Esophagus squamous epithelium (tissue), 5 donors: ENCODE measurements at places on chromosomes 4 and X.

GRCh38 chr4:4789462-4789861 is 70.0 kb upstream of the MSX1 start:
- DNase-seq: no peak

DNA sequence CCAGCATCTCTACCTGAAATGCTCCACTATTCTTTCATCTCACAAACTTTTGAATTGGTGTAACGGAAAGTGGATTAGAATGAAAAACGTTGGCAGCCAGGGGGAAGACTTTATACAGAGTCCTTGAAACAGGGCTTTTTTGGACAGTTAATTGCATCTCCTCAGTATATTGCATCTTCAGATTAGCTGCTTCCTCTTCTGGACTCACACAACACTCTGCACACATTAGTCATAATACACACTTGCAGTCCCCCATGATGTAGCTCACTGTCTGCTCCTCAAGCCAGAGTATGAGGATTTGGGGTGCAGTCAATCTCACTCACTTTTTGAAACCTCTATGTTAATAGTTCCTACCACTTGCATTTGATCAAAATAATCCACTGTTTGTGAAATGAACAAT is 101.0 kb downstream of the ADGRA3 start:
- no peak for DNase-seq

DNA sequence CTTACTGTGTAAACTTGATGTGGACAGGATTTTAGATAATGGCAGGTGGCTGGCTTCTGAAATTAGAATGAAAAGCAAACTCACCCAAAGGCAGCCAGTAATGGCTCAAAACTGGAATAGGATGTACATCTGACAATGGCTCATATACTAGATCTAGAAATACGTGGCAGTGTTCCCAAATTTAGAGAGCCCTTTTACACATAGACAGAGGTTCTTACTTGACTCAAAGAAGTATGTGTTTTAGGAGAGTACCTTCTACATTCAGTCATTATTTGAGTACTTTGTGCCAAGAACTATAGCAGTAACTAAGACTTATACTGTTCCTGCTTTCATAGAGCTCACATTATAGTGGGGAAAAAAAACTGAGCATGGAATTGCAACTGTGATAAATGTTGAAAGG is 48.0 kb downstream of the UBE2K start:
- DNase-seq: no peak

GRCh38 chr4:120037411-120037810 is 29.2 kb downstream of the MAD2L1 start:
- DNase-seq: no peak

DNA sequence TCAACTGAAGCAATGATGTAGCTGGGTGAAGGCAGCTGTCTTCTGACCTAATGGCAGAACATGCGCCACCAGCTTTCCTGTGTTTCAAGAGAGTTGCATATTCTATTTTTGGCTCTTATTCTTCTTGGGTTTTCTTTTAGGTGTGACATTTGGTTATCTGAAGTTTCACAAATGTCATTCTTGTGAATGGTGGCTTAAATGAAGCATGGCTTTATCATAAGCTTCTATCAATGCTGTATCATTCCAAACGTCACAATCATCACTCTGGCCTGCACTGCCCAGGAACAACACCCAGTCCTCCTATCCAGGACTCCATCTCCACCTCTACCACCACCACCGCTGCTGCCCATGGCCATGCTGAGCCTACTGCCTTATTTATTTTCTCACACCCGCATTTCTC is 69.7 kb upstream of the WWC2 start:
- no peak for DNase-seq

GRCh38 chrX:36501169-36501702 is 506.9 kb upstream of the FAM47C start:
- no peak for DNase-seq

DNA sequence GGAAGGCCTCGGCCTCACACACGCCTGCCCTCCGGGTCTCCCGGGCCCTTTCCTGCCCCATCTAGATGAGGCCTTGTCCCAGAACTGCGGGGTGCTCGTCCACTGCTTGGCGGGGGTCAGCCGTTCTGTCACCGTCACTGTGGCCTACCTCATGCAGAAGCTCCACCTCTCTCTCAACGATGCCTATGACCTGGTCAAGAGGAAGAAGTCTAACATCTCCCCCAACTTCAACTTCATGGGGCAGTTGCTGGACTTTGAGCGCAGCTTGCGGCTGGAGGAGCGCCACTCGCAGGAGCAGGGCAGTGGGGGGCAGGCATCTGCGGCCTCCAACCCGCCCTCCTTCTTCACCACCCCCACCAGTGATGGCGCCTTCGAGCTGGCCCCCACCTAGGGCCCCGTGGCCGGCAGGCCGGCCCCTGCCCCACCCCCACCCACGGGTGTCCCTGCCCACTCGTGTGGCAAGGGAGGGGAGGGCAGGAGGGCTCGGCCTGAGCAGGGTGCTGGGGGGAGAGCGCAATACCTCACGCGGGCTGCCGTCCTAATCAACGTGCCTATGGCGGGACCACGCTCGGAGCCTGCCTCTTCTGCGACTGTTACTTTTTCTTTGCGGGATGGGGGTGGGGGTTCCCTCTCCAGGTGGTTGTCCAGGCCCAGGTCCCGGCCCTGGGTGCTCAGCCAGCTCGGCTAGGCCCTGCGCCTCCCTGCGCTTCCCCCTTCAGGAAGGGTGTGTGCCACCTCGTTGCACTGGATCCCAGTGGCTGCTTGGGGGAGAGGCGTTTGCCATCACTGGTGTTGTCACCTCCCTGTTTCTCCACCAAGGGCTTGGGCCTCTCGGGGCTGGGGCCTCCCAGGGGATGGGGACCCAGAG is 3.1 kb downstream of the DUSP9 start:
- DNase-seq: no peak

DNA sequence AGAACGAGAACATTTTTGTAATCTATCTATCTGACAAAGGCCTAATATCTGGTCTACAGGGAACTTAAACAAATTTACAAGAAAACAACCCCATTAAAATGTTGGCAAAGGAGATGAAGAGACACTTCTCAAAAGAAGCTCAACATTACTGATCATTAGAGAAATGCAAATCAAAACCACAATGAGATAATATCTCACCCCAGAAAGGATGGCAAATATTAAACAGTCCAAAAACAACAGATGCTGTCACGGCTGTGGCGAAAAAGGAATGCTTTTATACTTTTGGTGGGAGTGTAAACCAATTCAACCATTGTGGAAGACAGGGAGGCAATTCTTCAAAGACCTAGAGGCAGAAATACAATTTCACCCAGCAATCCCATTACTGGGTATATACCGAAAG is 2284.8 kb downstream of the ARAP2 start:
- no peak for DNase-seq
